Heart right ventricle (tissue), 16 donors: ENCODE measurements at places on chromosomes 6 and 20. TPM values are rescaled to one million over a fixed set of nuclear protein-coding genes. Genes with fewer than 3 reads are reported as not detected.

DNA sequence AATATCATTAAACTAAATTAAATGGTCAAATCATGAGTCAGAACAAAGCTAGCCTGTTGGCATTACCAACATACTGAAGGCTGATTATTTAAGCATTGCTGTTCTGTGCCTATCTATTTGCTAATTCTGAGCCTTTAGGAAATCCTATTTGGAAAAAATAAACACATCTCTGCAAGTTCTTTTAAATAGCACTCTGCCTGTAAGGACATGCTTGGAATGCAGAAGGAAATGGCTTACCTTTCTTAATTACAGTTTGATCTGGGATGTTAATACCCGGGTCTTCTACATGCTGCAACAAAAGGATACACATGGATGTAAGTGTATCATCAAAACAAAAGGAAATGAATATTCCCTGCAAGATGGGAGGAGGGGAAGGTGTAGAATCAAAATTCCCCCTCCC, 8.3 kb downstream of the TFAP2A start:
- DNase-seq = no peak

- no peak for DNase-seq
These were observed 152.7 kb downstream of the DLL1 start for GRCh38 chr6:170137911-170138910.

DNA sequence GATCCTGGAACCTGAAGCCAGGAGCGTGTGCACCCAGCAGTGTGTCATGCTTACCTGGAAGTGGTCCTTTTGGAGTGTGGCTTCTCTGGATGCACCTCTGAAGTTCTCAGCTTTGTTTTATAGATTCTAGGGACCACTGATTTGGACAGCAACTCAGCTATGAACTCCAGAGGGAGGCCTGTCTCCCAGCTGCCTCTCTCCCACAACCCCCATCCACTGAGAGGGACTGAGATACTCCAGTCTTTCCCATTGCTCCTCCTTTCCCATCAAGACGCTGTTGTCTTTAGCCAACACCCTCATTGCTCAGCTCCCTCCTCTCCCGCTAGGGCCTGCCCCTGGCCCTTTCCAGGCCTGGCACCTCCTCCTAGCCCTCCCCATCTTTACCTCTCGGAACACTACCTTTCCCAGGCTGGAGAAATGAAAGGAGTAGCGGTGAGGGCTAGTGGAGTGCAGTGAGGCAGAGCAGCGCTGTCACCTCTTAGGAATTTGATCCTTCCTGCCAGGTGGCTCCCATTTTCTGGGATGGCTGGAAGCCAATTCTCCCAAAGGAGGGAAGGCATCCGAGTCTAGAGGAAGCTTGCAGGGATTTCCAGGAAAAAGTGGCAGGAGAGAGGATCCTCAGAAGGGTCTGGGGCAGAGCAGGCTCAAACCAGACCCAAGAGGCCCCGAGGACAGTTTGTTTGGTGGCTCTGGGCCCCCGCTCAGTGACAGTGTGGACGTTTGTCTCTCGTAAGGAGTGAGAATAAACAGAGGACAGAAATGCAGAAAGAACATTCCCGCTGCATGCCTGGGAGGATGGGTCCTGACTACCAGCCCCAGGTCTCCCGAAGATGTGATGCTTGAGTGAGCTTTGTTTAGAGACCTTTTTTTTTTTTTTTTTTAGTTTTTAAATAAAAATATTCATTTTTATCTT, at the start of gene LRRN4:
Gene LRRN4, minus strand, starts transcription at position 285 of the 913 bp plus-strand sequence. CDS start 1,261 bp downstream, outside the sequence.
- no peak for DNase-seq

DNA sequence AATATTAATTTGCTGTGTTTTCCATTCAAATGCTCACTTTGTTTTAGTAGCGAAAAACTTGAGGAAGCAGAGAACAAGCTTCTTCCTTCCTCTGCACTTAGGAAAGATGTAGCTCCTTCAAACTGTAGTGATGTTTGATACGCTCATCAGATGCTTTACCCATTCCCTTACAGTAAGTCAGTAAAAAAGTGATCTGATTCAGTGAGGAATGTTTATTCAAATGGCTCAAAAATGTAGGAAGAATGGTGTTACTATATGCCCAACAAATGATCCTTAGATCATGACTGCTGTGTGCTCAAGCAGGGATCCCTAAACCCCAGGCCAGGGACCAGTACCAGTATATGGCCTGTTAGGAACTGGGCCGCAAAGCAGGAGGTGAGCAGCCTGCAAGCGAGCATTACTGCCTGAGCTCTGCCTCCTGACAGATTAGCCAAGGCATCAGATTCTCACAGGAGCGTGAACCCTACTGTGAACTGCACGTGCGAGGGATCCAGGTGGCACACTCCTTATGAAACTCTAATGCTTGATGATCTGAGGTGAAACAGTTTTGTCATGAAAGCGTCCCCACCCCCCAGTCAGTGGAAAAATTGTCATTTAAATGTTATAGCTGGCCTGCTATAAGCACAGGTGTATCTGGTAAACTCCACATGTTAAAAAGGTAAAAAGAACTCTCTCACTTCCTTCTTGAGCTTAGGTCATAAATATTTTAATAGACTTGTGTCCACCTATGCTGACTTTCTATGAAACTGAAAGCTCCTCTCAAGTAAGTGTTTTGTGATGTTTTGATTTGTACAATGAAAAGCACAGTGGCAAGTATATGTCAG, 187.2 kb downstream of the FOXC1 start:
- DNase-seq = no peak

DNA sequence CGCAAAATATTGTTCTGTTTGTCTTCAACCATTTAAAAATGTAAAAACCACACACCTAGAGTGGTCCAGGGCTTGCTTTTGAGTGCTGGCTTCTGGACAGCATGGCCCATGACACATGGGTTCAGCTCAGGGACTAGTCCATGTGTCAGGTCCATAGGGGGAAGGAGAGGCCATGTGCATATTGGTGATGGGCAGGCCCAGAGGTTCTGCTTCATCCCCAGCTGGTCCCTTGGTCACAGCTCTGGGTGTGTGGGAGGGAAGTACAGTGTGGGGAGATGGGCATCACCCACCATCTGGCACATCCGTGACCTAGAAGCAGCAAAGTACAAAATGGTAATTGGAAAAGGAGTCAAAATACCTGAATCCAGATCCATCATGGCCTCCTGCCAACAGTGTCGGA, 50.7 kb downstream of the STK35 start:
- no peak for DNase-seq

DNA sequence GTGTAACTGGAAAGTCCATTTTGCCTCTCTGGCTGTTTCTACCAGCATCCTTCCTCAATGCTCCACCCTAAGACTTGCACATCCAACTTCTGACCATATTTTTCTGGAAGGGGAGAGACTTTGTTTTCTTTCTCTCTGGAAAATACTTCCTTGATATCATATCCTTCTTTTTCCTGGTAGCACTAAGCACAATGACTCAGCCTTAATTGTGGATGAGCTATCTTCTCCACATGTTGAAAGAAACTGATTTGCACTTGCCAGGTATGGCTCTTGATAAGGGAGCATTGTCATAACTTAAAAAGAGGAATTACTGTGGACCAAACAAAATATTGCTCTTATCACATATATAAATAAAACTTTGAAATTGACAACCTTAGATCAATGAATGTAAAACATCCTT, 30.1 kb upstream of the IBTK start:
- no peak for DNase-seq

DNA sequence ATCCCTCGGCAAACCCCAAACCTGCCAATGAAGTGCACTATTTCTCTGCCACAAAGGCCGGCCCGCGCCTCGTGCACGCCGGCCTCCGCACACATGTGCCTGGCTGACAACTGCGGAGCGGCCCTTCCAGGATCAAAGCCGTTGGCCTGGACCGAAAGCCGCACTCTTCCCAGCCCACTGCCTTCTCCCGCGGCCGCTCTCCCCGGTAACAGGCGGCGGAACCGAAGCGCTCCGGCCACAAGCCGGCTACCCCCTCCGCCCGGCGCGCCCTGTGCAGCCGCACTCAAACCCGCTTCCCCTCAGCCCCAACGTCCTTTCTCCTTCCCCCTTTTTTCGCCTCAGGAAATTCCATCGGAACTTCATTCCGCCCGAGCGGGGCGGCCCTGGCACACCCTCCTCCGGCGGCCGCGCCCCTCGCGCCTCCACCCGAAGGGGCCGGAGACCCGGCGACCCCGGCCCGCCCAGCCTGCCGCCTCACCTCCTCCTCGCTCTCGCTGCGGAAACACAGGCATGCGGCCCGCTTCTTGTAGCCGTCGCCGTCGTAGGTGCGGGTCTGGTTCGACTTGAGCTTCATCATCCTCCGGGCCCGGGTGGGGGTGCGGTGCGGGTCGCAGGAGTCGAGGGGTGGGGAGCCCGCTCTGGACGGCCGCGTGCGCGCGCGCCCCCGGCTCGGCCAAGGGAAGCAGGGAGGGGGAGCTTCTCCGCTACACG, 528 bp downstream of the NUDT3 start:
- DNase-seq = peak; percentile 54

- DNase-seq = no peak
These were observed 250.9 kb upstream of the GMDS start for GRCh38 chr6:2496291-2496690.

GRCh38 chr6:161139766-161140553, 133.9 kb downstream of the AGPAT4 start:
- peak; percentile 43 for DNase-seq

- no peak for DNase-seq
These were observed 52.1 kb downstream of the PTPN1 start for GRCh38 chr20:50562262-50562701.

- no peak for DNase-seq
These were observed 3.9 kb downstream of the NR2E1 start for GRCh38 chr6:108169464-108170331.

GRCh38 chr6:96947055-96947454, 22.5 kb downstream of the KLHL32 start:
- DNase-seq = no peak

The KCNK16 gene
- not detected for total RNA-seq

The CLVS2 gene
- total RNA-seq = not detected

The EPB41L2 gene
- total RNA-seq = 74.0 TPM

The MDFI gene
- total RNA-seq = 0.67 TPM

The SLC22A1 gene
- total RNA-seq = 1.4 TPM

The KHDC1 gene
- 0.83 TPM for total RNA-seq
